Head of caudate nucleus (tissue), 42 donors: ENCODE measurements at places on chromosomes 16 and 17.
A peak's percentile ranks its signal among the peaks of the same experiment; 100 is the strongest.

GRCh38 chr17:29707212-29707571 is 84.5 kb upstream of the CORO6 start:
- no peak for DNase-seq

DNA sequence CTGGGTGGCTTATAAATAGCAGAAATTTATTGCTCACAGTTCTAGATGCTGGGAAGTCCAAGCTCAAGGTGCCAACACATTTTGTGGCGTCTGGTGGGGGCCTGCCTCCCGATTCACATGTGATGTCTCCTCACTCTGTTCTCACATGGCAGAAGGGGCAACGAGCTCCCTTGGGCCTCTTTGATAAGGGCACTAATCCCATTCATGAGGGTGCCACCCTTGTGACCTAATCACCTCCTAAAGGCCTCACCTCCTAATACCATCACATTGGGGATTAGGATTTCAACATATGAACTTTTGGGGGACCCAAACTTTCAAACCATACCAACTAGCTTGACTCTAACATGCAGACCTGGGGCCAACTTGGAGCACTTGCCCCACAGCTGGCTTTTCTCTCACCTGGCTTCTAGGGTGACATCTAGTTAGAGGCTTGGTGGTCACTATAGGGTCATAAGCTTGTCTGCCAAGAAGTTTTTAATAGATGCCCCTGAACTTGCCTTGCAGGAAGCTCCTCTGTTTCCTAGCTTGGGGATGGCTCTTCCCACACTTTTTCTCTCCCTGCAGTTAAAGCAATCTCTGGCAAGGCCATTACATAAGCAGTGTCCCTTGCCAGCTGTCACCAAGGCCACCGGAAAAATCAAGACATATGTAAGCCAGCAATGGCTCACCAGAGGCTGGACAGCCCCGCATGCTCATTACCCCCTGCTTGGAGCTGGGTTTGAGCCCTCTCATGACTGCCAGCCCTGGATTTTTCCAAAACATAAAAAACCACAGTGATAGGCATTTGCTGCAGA is 8.4 kb upstream of the MED9 start:
- no peak for DNase-seq

DNA sequence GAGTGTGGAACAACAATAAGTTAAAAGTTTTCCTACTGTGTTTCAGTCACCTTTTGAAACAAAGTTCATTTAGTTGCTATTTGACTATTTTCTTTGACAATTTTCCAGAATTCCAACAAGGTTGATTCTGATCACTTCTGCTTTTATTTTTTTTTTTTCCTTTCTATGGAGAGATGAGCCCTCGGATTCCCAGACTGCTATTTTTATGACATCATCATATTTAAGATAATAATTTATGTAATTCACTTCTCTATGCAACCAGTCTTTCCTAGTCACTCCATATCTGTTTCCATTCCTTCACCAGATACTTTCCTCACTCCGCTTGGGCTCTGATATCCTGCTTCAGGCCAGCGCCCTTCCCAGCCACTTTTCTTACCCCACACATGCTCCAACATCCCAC is 8.1 kb downstream of the OR4D2 start:
- DNase-seq: no peak

DNA sequence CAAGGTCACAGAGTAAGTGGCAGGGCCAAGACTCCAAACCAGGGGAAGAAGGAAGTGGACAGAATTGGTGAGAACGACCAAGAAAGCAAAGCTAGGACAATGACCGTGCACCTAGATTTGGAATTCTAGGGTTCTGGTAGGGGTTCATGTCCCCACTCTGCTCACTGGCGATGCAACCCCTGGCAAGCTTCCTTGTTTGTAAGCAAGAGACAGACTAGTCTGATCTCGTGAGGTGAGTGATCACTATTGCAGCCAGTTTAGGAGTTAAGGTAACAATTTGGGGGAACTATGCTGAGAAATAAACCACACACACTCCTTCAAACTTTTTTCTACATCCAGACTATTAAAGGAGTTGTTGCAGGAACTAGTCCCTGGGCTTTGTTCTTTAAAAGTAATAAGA is 48.1 kb downstream of the XPO6 start:
- no peak for DNase-seq

- DNase-seq: no peak
Measured at GRCh38 chr17:69064476-69064875, 3.7 kb upstream of the ABCA9 start.

DNA sequence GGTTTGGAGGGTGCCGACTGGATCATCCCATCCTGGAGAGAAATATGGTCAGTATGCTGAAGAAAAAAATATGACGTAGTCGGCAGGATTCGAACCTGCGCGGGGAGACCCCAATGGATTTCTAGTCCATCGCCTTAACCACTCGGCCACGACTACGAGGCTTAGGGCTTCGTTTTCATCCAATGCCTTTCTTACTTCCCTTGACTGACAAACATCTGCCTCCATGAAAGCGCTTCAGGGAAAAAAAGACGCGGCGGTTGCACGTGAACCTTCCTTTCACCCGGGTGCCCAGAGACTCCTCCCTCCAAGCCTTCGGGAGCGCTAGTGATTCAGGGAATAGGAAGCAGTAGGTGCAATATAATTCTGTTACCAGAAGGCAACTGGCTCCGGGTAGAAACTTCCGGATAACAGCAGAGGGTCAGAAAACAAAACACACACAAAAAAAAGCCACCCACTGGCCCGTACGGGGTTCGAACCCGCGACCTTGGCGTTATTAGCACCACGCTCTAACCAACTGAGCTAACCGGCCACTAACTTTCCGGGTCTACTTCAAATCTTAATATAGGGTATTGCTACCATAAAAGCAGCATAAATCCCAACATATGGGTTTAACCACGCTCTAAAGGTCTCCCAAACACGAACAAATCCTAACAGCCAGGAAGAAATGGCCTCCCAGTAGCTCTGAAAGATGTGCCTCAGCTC is 16.3 kb upstream of the AURKB start:
- peak; percentile 86 for DNase-seq

- no peak for DNase-seq
Measured at GRCh38 chr17:1852327-1852726, 22.5 kb downstream of the RPA1 start.

- no peak for DNase-seq
Measured at GRCh38 chr17:71558901-71559300, 561.9 kb upstream of the SOX9 start.

GRCh38 chr16:82783933-82784572 is 157.3 kb downstream of the CDH13 start:
- DNase-seq: no peak

- DNase-seq: no peak
Measured at GRCh38 chr16:20870122-20870820, 29.9 kb downstream of the DCUN1D3 start.

- DNase-seq: no peak
Measured at GRCh38 chr17:77496401-77496801, 355.6 kb downstream of the SEC14L1 start.

- no peak for DNase-seq
Measured at GRCh38 chr16:69613378-69614154, 47.8 kb downstream of the NFAT5 start.

GRCh38 chr16:73056448-73056847 is 8.5 kb upstream of the ZFHX3 start:
- no peak for DNase-seq

- peak; percentile 73 for DNase-seq
Measured at GRCh38 chr17:8163978-8164814, 1.4 kb upstream of the VAMP2 start.

- DNase-seq: peak; percentile 57
Measured at GRCh38 chr17:67004181-67004580, 39.7 kb downstream of the CACNG4 start.

DNA sequence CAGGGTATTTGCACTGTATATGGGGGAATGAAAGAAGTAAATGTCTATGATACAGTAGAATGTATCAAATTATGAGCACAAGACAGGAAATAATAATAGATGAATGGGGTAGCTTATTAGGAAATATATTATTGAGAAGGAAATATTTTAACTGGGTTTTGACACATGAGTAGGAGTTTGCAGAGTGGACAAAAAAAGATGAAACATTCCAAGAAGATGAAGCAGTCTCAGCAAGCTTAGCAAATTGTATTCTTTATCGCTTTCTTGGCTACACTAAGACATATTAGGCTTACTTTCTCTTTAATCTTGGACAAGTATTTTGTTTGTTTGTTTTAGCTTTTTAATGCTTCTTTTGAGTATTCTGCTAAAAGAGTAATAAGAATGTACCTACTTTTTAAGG is 1.3 kb upstream of the KRTAP4-9 start:
- DNase-seq: no peak

DNA sequence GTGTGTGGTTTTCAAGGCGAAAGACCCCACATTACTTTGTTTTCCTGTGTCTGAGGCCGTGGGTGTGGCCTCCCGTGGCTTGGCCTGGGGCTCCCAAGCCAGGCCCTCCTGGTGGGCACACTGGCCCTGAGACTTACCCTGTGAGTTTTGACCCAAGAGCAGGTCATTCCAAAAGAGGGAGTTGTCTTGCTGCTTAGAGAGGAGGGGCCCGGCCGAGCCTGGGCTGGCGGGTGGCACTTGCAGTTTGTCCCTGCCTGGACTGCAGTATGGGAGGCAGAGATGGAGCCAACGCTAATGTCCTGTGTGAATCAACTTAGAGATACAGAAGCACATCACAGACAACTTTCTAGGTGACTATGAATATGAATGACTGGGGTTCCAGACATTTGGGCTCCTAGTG is 22.7 kb downstream of the PLEKHG4 start:
- no peak for DNase-seq

DNA sequence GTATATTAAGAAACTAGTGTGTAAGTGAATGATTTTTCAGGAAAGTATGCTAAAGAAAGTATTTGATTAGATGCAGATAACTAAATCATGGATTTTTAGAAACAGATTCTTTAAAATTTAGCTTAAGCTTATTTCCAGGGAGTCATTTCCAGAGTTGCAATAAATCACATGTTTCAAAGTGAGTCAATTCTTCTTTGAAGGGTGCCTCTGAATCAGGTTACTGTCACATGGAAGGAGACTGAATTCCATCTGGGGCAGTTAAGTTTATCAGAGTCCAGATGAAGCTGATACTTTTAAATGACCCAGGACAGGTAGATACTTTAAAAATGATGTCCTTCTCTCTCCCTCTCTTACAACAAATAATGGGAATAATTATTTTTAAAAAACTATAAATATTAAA is 5.0 kb downstream of the MFSD11 start:
- DNase-seq: no peak

- peak; percentile 38 for DNase-seq
Measured at GRCh38 chr16:21600031-21600773, 825 bp downstream of the METTL9 start.

DNA sequence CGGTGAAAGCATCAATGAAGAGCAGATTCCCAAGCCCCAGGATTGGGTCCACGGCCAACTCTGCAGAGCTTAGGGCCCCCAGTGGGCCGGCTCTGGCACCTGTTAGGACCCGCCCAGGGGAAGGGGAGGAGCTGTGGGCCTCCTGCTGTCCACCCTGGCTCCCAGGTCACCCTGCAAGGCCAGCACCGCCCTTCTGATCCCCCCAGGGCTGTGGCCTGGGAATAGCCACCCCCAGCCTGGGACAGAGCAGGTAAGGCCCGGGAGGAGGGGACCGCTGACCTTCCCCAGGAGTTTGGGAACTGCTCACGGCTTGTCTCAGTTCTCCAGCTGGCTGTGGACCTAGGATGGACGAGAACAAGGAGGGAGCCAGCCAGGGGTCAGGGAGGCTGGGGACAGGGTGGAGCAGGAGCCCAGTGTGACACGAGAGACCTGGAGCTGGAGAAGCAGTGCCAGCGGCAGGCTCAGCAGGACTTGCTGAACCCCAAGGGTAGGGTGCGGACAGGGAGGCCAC is 39.3 kb upstream of the SLC38A10 start:
- DNase-seq: no peak

- DNase-seq: no peak
Measured at GRCh38 chr17:72307836-72308235, 187.0 kb downstream of the SOX9 start.

GRCh38 chr16:82972331-82972919 is 345.7 kb downstream of the CDH13 start:
- DNase-seq: no peak

DNA sequence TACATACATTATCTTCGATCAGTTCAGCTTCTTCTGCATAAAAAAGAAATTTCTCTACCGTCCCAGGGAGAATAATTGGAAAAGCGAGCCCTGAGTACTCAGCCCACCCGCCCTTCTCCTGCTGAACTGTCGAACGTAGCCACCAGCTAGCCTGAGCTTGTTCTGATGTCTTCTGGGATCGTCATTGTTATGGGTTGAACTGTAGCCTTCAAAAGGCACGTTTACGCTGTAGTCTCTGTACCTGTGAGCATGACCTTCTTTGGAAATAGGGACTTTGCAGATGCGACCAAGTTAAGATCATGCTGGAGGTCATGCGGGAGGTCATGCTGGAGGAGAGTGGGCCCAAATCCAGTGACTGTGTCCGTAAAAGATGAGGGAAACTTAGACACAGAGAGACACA is 86.2 kb downstream of the CMIP start:
- no peak for DNase-seq

GRCh38 chr16:89924297-89924924 is 1.3 kb downstream of the TUBB3 start:
- peak; percentile 89 for DNase-seq

DNA sequence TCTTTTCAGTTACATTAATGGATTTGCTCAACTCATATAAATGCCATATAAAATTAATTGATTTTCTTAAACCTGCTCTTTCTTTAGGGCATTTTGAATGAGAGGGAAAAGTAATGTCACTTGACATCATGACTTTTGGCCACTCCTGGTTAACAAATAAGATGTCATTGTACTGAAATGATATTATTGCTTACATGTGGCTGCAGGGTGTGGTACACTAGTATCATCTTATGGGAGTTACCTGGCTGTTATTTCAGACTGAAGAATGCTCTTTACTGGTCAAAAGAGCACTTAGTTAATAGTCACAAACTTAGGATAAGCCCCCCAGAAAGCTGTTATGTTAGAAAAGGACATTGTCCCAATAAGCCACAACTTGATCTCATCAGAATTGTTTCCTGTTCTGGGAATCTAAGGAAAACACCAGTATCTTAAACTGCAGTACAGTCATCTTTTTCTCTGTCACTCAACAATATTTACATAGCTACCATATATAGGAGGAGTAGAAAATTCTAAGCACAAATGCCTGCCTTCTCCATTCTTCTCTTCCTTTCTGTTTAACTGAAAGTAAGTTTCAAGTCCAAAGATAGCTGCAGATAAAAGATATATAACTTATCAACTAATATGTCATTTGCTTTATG is 53.9 kb upstream of the MRC2 start:
- DNase-seq: no peak

DNA sequence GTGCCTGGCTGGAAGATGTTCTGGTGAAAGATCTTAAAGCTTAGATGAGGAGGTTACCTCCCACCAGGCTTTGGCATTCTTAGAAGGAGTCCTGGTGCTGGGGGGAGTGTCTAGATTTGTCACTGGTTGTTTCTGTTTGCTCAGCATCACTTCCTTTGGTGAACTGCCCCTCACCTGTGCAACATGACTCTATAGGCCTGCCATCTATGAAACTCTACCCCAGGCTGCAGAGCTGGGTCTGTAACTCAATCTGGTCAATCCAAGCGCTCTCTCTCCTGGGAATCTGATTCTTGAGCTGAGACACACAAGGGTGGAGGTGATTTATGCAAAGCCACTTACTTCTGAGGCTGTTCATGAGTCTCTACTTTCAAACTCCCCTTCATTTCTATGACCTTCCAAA is 399.4 kb downstream of the NPIPA7 start:
- no peak for DNase-seq
